ENCODE measurements at places on chromosomes 3 and 15.

- no peak for DNase-seq
These were observed 11.0 kb downstream of the GTF2A2 start for GRCh38 chr15:59646277-59646676.

DNA sequence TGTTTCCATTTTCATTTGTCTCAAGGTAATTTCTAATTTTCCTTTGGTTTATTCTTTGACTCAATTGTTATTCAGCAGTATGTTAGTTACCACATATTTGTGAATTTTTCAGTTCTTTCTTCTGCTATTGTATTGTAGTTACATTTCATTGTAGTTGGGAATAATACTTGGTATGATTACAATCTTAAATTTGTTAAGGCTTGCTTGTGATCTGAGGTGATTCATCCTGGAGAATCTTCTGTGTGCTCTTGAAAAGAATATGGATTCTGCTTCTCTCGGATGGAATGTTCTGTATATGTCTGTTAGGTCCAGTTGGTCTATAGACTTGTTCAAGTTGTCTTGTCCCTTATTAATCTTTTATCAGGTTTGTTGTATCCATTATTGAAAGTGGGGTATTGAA, 63.4 kb upstream of the VEPH1 start:
- DNase-seq: peak; percentile 22

DNA sequence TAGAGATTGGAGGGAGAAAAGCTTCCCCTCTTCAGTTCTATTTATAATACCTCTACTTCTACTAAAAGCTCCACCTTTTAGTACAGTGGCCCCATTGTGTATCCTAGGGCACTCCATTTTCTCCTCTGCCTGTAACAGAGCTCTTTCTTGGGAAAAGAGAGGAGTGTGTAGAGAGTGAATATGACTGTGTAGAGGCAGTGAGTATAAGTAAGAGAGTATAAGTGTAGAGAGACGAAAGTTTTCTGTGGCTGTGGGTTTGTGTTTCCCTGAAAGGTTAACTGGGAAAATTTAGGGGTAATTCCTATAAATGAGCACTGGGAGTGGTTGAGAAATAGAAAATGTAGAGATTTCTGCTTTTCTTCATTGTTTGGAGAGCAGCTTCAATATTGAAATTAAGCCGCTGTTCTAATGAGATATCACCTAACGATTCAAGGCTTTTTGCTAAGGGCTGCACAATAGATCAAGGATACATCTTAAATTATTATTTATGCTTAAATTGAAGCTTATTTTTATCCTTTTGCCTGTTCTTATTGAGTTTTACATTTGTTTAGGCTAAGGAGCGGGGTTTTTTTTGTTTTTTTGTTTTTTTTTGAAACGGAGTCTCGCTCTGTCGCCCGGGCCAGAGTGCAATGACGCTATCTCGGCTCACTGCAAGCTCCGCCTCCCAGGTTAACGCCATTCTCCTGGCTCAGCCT, 6.9 kb downstream of the IQGAP1 start:
- no peak for DNase-seq

DNA sequence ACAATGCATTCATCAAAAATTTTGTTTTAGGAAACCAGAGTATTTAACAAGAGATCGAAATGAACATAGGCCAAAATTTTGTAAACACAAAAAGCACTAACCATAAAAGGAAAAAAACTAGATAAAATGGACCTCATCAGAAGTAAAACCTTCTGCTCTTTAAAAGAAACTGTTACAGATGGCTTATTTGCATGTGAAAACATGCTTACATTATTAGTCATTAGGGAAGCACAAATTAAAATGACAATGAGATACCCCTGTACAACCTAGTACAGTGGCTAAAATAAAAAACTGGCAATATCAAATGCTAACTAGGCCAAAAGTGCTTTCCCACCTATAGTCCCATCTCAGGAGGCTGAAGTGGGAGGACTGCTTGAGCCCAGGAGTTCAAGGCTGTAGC, 19.3 kb downstream of the UBR1 start:
- peak; percentile 30 for DNase-seq

DNA sequence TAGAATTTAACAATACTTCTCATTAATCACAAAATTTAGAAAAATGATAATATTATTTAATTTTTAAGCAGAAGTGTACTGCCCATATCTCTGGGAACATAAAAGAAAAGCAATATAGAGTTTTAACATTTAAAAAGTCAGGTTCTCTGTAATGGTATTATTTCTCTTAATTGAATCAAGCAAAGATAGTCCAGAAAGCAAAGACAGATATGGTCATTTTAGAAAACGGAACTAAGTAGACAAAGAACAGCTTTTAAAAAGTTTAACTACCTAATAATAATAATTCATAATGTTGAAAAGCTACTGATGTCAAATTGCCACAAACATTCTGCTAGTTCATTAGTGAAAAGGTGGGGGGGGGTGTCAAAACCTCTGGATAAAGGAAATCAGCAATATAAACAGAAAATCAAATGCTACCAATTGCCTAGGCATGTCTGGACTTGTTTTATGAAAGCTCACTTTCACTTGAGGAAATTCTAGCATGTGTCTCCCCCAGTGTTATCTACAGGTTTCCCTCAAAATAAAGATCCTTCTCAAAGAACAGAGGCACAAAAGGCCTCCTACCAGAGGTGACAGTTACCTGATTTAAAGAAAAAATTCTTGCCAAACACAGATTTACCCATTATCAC, 1.7 kb downstream of the ZMAT3 start:
- DNase-seq: peak; percentile 48
